ENCODE measurements at places on chromosomes 7 and 10.

DNA sequence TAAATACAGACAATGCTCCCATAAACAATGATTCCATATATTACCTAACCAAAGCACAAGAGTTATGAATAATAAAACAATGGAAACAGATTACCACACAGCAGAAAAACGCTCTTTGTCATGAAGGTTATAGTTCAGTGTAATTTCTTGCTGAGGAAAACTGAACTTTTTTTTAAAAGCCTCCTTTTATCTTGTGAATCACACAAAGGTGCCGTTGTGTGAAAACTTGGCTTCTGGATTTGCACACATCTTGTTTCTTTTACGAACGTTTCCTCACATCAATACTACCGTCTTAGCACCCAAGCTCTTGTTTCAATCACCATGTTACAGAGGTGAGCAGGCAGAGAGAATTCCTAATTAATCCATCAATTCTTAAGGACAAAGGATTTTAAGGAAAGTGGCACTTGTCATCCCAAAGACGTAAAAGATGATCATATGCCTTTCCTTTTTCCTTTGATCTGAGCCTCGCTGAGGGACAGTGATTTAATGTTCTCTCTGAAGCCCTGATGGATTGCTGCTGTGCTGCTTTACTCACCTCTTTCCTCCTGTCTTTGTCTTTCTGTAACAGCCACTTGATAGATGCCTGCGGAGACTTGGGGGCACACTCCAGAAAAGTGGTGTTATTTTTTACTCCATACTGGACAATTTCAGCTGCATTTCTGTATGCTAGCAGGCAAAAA lies 110.1 kb downstream of the CD36 start:
- no peak for DNase-seq

DNA sequence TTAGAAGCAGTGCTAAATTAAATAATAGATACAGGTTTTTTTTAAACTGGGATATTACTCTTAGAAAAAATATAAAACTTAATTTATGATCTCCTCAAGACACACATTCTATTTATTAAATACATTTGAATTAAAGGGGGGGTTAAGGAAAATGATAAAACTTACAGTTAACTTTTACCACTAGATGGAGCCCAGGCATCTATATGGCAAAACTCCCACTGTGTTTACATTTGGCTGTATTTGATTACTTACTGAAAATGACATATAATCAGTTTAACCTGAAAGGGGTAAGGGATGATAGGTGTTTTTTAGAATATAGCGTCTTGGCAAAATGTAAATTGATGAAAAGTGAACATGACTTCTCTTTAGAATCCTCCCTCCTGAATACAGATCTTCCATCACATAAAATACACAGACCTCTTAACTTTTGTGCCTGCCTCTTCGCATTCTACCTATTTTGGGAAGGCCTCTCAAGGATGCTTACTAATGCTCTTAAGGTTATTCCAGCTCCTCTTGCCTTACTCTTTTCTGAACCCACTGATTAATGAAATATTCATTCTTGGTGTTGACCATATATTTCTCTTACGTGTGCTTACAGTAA lies 235.7 kb downstream of the AGMO start:
- no peak for DNase-seq

GRCh38 chr7:142348921-142349405 lies 91.1 kb upstream of the PRSS58 start:
- no peak for DNase-seq

GRCh38 chr7:48130658-48131108 lies 40.6 kb upstream of the ABCA13 start:
- DNase-seq, result no peak

GRCh38 chr7:2090526-2091520 lies 141.9 kb downstream of the MAD1L1 start:
- DNase-seq, result no peak

- no peak for DNase-seq
These were observed 132.5 kb downstream of the RELN start for GRCh38 chr7:103856929-103857328.

GRCh38 chr10:48794074-48794473 lies 109.4 kb downstream of the WDFY4 start:
- DNase-seq, result no peak

- no peak for DNase-seq
These were observed 100.5 kb downstream of the CALD1 start for GRCh38 chr7:134879815-134880475.

DNA sequence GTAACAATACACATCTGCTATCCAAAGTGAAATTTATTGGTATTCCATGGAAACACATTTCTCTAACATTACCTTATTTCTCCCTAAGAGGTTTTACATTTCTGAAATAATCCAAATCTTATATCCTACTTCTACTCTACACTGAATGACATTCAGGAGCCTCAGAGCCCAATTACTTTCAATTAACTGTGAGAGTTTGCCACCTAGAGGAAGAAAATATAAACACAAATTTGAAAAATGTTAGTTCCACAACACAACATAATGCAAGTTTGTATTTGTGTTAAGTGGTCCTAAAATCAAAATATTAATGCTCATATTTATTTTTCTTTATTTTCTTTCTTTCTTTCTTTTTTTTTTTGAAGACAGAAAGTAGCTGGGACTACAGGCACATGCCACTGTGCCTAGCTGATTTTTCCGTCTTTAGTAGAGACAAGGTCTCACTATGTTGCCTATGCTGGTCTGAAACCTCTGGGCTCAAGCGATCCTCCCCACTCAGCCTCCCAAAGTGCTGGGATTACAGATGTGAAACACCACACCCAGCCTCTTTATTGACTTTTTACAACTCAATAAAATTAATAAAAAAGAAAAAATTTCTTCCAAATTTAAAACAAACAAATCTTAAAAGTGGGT lies 46.0 kb downstream of the ATAD1 start:
- DNase-seq, result no peak

- DNase-seq, result no peak
These were observed 107.8 kb downstream of the CYP26A1 start for GRCh38 chr10:93181271-93182048.

DNA sequence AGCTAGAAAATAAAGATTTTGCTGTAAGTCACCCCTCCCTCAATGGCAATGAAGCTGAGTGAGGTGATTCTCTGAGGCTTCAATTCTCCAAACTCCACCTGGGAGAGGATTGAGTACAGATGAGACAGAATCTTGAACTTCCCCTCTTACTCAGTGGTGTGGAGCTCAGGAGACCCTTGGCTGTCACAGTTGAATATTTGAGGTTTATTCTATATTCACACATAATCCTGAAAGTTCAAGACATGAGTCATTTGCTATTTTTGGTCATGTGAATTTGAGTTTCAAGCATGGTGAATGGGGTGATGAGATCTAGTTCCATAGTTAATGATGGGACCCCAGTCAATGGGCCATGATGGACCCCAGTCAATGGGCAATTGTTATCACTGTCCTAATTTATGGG lies 13.9 kb upstream of the TECTB start:
- DNase-seq, result no peak

DNA sequence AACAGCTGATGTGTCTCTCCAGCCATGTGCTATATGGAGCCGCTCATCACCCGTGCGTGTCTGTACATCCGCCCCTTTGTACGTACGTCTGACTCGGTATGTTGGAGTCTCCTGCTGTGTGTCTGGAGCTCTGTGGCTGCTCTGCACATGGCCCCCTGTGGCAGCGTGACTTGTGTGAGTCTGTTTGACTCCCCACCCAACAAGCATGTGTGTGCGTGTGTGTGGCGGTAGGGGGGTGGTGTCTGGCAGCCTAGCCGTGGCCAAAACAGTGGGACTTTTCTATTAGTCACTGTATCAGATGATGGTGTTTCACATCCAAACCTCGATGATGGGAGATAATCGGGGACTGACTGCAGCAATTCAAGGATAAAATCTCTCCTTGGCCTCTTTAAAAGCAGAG lies 94.1 kb downstream of the COL13A1 start:
- no peak for DNase-seq

DNA sequence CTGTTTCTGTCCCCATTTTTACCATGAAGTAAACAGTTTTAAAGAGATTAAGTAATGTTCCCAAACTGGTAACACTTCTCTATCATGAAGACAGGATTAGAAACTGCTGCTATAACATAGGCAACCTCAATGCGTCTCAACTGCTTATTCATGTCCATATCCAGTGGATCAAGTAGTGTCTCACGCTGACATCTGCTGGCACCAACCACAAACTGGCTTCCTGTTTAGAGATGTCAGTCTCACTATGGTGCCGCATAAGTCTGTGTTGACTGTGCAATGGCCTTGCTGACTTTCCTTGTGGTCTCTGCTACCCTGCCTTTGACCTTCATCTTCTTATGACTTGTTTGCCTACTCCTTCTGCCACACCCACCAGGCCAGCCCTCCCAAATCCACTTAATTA lies 369.6 kb upstream of the DPP6 start:
- DNase-seq, result no peak

GRCh38 chr10:14602807-14603533 lies 171.7 kb downstream of the FAM107B start:
- DNase-seq, result no peak

- no peak for DNase-seq
These were observed 1144.6 kb downstream of the SORCS3 start for GRCh38 chr10:105785721-105786120.

- DNase-seq, result no peak
These were observed 18.9 kb downstream of the SGMS1 start for GRCh38 chr10:50604809-50605208.

DNA sequence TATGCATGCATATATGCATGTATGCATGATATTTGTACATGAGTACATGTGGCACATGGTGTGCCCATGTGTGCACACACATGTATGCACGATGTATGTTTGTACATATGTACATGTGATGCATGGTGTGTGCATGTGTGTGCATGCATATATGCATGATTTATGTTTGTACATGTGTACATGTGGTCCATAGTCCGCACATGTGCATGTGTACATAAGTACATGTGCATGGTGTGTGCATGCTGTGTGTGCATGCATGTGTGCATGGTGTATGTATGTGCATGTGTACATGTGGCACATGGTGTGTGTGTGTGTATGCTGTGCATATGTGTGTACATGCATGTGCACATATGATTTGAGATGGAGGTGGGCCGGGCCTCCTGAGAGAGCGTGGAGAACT lies 384.2 kb downstream of the TYW1 start:
- DNase-seq, result no peak

- no peak for DNase-seq
These were observed 81.0 kb downstream of the MYL10 start for GRCh38 chr7:101547916-101548661.
